ENCODE measurements at places on chromosomes 6 and 20. TPM values are rescaled to one million over a fixed set of nuclear protein-coding genes. Genes with fewer than 3 reads are reported as not detected.

The ARFGEF3 gene
- not detected for total RNA-seq

The C20orf144 gene
- not detected for total RNA-seq

The FAM83B gene
- total RNA-seq, result not detected

The PCK1 gene
- not detected for total RNA-seq

The UNC5CL gene
- 4.4 TPM for total RNA-seq

The BTN2A1 gene
- total RNA-seq, result 35.9 TPM

The TSPO2 gene
- total RNA-seq, result not detected

The ME1 gene
- not detected for total RNA-seq

The AAR2 gene
- total RNA-seq, result 18.0 TPM

The ANKRD66 gene
- total RNA-seq, result not detected

The E2F1 gene
- total RNA-seq, result 3.1 TPM

The DYNLT1 gene
- 123 TPM for total RNA-seq

The CTNNBL1 gene
- total RNA-seq, result 56.0 TPM

DNA sequence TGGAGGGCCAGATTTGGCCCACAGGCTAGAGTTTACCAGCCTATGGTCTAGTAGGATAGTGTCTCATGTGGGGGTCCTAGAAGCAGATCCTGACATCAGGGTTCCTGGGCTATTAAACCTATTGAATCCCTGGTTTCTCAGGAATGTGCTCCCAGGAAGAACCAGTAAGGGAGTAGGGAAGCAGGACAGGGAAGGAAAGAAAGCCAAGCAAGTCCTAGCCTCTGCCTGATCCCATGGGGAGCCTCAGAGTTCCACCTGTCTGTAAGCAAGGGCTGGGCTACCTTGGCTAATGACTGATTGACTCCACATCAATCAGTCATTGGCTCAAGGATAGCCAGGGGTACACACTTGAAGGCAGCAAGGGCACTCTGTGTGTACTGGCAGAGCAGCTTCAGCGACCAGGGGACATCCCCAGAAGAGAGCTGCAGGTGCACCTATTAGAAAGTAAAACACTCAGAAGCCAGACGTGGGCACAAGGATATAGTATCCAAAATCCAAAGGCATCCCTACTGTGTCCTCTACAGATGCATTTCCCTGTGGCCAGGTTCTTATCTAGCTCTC is 309.5 kb downstream of the TSHZ2 start:
- H3K4me1 ChIP-seq, result no peaks in the 10 kb centered on the region
- no peak overlapping the region for H3K27ac ChIP-seq
- H3K4me3 ChIP-seq, result no peak overlapping the region
- no peaks in the 10 kb centered on the region for H3K27me3 ChIP-seq

DNA sequence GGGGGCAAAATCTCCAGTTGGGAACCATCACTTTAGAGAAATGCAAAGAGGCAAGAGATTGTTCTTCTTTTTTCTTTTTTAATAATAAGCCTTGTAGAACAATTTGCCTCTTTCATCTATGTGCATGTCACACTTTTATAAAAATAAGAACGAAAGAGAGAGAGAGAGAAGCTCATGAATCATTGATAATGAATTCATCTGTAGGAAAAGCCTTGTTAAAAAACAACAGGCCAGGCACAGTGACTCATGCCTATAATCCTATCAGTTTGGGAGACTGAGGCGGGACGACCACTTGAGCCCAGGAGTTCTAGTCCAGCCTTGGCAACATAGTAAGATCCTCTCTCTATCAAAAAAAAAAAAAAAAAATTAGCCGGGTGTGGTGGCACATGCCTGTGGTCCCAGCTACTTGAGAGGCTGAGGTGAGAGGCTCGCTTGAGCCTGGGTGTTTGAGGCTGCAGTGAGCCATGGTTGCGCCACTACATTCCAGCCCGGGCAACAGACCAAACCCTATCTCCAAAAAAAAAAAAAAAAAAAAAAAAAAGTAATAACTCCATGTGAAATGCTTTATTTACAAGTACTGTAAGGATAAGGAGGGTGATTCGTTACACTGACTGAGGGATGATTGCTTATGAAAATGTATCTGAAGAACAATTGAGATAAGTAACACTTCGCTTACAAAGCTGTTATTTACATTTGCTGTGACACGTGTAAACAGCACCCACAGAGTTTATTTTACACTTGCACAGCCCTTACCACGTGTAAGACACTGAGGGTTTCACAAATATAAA is 6.0 kb downstream of the CCN5 start:
- H3K27me3 ChIP-seq, result no peaks in the 10 kb centered on the region
- no peaks in the 10 kb centered on the region for H3K4me1 ChIP-seq
- DNase-seq, result no peak
- no peak overlapping the region for H3K4me3 ChIP-seq
- no peak overlapping the region for H3K27ac ChIP-seq

- H3K4me3 ChIP-seq, result no peak overlapping the region
- no peaks in the 10 kb centered on the region for H3K4me1 ChIP-seq
These were observed 52.9 kb downstream of the ATP9A start for GRCh38 chr20:51715163-51715855.

- H3K4me3 ChIP-seq, result no peak overlapping the region
- no peak overlapping the region for H3K27ac ChIP-seq
- no peaks in the 10 kb centered on the region for H3K36me3 ChIP-seq
- no peak for DNase-seq
- H3K27me3 ChIP-seq, result no peaks in the 10 kb centered on the region
These were observed 919.5 kb upstream of the FLRT3 start for GRCh38 chr20:15256676-15257568.

GRCh38 chr6:94099072-94099471 is 679.7 kb upstream of the EPHA7 start:
- no peak overlapping the region for H3K4me3 ChIP-seq
- H3K4me1 ChIP-seq, result no peaks in the 10 kb centered on the region
- no peak for DNase-seq

GRCh38 chr20:14245368-14245970 is 91.9 kb downstream of the FLRT3 start:
- H3K4me3 ChIP-seq, result no peak overlapping the region
- H3K36me3 ChIP-seq, result no peaks in the 10 kb centered on the region
- H3K27me3 ChIP-seq, result no peaks in the 10 kb centered on the region
- DNase-seq, result no peak

- H3K27me3 ChIP-seq, result no peaks in the 10 kb centered on the region
- H3K4me1 ChIP-seq, result no peaks in the 10 kb centered on the region
- peak; percentile 2 for DNase-seq
- H3K4me3 ChIP-seq, result no peak overlapping the region
These were observed 233.5 kb upstream of the QKI start for GRCh38 chr6:163180874-163181541.

GRCh38 chr6:113347436-113347835 is 509.7 kb upstream of the MARCKS start:
- no peak overlapping the region for H3K27ac ChIP-seq
- no peaks in the 10 kb centered on the region for H3K36me3 ChIP-seq
- H3K4me3 ChIP-seq, result no peak overlapping the region
- DNase-seq, result no peak

DNA sequence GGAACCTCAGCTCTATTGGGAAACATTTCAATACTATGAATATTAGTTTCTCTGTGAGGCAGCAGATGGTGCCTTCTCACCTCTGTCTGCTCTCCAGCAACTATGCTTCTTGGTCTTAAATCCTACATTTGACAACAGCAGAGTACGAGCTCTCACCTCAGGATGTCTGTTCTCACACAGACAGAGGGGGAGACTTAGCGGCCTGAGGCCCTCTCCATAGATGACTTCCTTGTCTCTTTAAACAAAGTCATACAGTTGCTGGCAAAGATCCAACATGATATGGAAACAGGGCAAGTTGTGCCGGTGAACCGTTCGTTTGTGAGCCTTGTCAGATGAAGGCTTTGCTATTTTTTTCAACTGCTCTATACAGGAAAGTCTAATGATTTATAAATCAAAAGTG is 43.7 kb upstream of the GABRR1 start:
- DNase-seq, result no peak
- no peaks in the 10 kb centered on the region for H3K4me1 ChIP-seq
- H3K27ac ChIP-seq, result no peak overlapping the region
- no peaks in the 10 kb centered on the region for H3K27me3 ChIP-seq

DNA sequence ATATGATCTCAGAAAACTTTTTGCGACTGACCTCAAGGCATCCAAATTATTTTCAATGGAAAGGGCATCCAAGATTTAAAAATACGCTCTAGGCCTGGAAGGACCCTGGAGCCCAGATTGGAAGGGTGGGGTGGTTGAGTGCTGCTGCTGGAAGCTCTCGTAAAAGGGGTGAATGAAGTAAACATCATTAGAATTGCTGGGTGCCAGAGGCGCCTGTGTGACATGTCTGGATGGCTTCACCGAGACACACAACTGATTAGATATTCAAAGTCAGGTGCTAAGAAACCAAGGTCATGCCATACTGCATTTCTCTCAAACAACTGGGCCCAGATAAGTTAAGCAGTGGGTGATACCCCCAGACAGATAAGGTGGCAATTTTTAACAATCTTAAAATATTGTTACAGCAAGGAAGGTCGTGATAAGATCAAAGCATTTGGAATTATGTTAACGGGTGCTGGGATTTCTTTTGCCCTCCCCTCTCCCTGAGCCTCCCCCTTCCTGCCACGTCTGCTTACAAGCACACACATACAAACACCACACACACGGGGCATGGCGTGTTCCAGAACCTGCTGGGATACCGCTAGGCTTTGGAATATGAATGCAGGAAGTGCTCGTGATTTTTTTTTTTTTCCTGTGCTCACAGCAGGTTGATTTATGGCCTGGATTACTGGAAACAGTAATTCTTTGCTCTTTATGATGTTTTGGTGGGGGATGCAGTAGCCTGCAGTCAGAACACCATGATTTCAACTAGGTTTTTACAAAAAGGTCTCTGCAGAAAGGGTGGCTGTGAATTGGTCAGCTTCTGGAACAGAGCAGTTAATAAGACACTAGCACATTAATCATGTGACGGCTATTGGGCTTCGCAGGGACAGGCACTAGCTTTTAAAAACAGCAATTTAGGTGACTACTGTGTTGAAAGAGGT is 551.2 kb downstream of the QKI start:
- no peak for DNase-seq
- H3K4me1 ChIP-seq, result no peaks in the 10 kb centered on the region
- H3K27me3 ChIP-seq, result no peaks in the 10 kb centered on the region
- H3K36me3 ChIP-seq, result no peaks in the 10 kb centered on the region
- H3K4me3 ChIP-seq, result no peak overlapping the region
- H3K27ac ChIP-seq, result no peak overlapping the region

GRCh38 chr6:150448221-150448620 is 79.4 kb downstream of the IYD start:
- H3K4me3 ChIP-seq, result no peak overlapping the region
- no peaks in the 10 kb centered on the region for H3K4me1 ChIP-seq
- H3K27ac ChIP-seq, result no peak overlapping the region
- H3K36me3 ChIP-seq, result no peaks in the 10 kb centered on the region
- DNase-seq, result no peak
- H3K27me3 ChIP-seq, result no peaks in the 10 kb centered on the region

GRCh38 chr6:43804550-43805223 is 34.7 kb downstream of the VEGFA start:
- no peaks in the 10 kb centered on the region for H3K36me3 ChIP-seq
- H3K27ac ChIP-seq, result no peak overlapping the region
- no peak overlapping the region for H3K4me3 ChIP-seq

GRCh38 chr20:26163890-26164289 is 467.2 kb upstream of the ZNF337 start:
- no peaks in the 10 kb centered on the region for H3K4me1 ChIP-seq
- H3K27ac ChIP-seq, result no peak overlapping the region
- DNase-seq, result no peak
- H3K36me3 ChIP-seq, result no peaks in the 10 kb centered on the region
- H3K27me3 ChIP-seq, result no peaks in the 10 kb centered on the region
